ENCODE measurements at places on chromosomes 11 and 22. TPM values are rescaled to one million over a fixed set of nuclear protein-coding genes. Genes with fewer than 3 reads are reported as not detected.

The MUC6 gene
- total RNA-seq = not detected

The KIAA0930 gene
- total RNA-seq = 35.2 TPM

The CDCA5 gene
- total RNA-seq = 3.7 TPM

The DCHS1 gene
- total RNA-seq = 84.2 TPM

The CARNS1 gene
- total RNA-seq = 5.1 TPM

The GVQW3 gene
- total RNA-seq = 20.3 TPM

The CRYBB3 gene
- total RNA-seq = 325 TPM

The CPT1B gene
- total RNA-seq = 15.6 TPM

Data from camera-type eye (tissue), 1 donor.